ENCODE measurements at places on chromosomes 16 and 17.

- DNase-seq = peak; percentile 19
Measured at GRCh38 chr16:58306327-58306726, 11.5 kb upstream of the PRSS54 start.

GRCh38 chr17:2086306-2086705 lies 31.4 kb downstream of the HIC1 start:
- no peak for DNase-seq

- DNase-seq = no peak
Measured at GRCh38 chr17:77185137-77185536, 44.4 kb downstream of the SEC14L1 start.

- DNase-seq = no peak
Measured at GRCh38 chr17:71363661-71364060, 757.2 kb upstream of the SOX9 start.

DNA sequence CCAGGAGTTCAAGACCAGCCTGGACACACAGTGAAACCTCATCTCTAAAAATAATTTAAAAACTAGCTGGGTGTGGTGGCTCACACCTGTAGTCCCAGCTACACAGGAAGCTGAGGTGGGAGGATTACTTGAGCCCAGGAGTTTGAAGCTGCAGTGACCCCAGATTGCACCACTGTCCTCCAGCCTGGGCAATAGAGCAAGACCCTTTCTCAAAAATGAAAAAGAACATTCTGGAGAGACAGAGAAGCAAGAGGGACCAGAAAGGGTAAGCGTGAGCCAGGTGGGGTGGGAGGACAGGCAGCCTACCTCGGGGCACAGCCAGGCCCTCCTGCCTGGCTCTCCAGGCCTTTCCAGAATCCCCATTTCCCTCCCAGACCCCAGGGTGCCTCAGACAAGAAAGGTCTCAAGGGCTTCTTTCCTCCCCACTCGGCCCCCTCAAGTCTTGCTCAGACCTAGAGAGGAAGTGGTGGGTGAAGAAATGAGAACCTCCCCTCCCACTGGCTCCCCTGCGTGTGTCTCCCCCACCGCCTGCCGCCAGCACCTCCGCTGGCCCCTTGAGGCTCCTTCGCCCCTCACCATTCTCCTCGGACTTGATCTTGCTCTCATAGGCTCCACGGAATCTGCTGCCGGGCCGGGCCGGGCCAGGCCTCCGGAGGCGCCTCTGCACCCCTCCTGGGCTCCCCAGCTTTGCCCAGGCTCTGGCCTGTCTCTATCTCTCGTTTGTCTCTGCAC lies 503 bp downstream of the C16orf54 start:
- DNase-seq = no peak
